ENCODE measurements at places on chromosomes 11 and 22. TPM values are rescaled to one million over a fixed set of nuclear protein-coding genes. Genes with fewer than 3 reads are reported as not detected.
A peak's percentile ranks its signal among the peaks of the same experiment; 100 is the strongest.

The FIBIN gene
- total RNA-seq, result 151 TPM

DNA sequence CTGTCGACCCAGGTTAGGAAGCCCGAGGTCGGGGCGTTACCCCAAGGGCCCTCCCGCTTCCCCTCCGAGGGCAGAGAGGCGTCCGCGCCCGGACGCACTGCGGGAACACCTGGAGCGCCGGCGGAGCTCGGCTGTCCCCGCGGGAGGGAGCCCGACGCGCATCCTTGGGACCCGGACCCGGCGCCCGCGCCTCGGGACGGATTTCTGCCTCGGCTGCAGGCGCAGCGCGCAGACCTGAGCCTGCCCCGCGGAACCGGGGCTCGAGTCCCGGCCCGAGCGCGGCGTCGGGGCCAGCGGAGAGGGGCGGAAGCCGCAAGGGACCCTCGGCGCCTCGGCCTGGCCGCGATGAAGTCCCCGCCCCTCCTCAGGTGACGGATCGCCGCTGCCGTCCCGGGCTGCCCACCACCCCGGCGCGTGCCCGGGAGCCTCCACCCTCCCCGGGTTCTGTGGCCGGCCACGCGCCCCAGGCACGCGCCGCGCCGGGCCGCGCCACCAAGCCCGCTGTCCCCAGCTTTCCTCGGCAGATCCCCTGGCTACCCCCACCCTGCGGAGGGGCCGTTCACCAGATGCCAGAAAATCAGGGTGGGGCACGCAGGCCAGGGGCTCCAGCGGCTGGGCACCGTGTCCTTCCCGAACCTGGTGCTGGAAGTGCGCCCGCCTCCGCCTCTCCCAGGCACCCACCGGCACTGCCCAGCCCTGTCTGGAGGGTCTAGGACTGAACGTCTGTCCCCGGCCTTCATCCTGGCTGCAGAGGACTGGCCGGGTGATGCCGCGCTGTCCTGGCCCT lies 410 bp downstream of the GLB1L3 start:
- H3K4me1 ChIP-seq, result peaks cover 22% of the 10 kb centered on the region
- peak; percentile 60 for DNase-seq
- H3K27me3 ChIP-seq, result peaks cover 50% of the 10 kb centered on the region
- peak overlapping the region; percentile 36 for H3K4me3 ChIP-seq
- H3K27ac ChIP-seq, result no peak overlapping the region

- H3K4me3 ChIP-seq, result no peak overlapping the region
- H3K27ac ChIP-seq, result no peak overlapping the region
- H3K4me1 ChIP-seq, result peaks cover 6% of the 10 kb centered on the region
- no peaks in the 10 kb centered on the region for H3K36me3 ChIP-seq
Observed at GRCh38 chr11:120017582-120018150, 120.2 kb downstream of the TRIM29 start.

DNA sequence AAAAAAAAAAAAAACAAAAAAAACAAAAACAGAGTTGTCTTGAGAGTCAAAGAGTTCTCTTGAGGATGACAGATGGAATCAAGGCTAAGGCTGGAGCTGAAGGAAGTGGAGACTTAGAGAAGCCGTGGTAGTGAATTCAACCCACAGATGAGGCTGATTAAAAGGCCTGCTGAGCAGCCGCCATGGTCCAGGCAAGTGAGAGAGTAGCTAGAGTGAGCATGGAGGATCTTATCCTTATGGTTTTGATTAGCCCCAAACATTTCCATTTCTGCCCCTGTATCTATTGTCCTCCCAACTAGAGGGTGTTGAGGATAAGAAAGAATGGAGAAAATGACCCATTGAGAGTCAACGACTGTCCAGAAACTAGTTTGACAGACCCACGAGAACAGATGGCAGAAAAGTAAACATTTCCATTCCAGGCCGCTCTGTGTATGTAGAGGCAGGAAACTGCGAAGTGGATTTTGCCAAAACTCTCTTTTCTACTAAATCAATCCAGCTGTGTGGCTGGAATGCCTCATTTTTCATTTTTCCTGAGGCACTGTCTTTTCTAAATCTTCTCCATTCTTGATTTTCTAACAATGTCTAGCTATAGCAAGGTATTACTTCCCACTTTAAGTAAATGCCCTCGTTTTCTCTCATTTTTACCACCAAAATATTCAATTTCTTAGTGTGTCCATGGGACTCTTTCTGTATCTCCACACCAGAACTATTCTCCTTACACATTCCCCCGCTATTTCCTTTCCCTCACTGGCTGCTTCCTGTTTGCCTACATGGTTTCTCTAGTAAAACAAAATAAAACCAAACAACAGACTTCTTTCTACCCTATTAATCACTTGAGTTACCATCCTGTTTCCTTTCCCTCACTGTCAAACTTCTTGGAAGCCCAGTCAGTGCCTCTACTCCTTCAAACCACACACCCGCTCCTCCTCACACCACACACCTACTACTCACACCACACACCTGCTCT lies 5.4 kb upstream of the MMP8 start:
- H3K4me1 ChIP-seq, result peaks cover 3% of the 10 kb centered on the region
- H3K27me3 ChIP-seq, result no peaks in the 10 kb centered on the region
- H3K4me3 ChIP-seq, result no peak overlapping the region
- no peak overlapping the region for H3K27ac ChIP-seq
- no peak for DNase-seq
- H3K36me3 ChIP-seq, result no peaks in the 10 kb centered on the region

The CARS1 gene
- total RNA-seq, result 35.3 TPM

GRCh38 chr11:16511116-16512114 lies 155.1 kb upstream of the SOX6 start:
- no peaks in the 10 kb centered on the region for H3K4me1 ChIP-seq
- no peaks in the 10 kb centered on the region for H3K36me3 ChIP-seq
- H3K4me3 ChIP-seq, result no peak overlapping the region
- no peak overlapping the region for H3K27ac ChIP-seq
- no peak for DNase-seq

DNA sequence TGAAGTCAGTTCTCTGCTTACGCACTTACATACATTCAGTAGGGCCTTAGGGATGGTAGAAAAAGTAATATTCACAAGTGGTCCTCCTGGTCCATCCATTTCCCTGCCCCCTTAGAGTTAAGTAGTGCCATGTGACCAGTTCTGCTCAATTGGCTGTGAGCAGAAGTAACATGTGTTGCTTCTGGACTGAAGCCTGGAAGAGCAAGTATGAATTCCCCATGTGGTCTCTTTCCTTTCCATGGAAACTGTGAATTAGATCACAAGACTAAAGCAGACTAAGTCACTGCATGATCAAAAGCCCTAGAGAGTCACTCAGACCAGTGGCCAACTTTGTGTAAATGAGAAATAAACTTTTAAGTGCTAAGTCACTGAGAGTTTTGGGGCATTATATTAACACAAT lies 341.7 kb upstream of the CADM1 start:
- no peak overlapping the region for H3K27ac ChIP-seq
- no peaks in the 10 kb centered on the region for H3K4me1 ChIP-seq
- no peaks in the 10 kb centered on the region for H3K27me3 ChIP-seq
- DNase-seq, result no peak

The GGTLC2 gene
- total RNA-seq, result not detected

GRCh38 chr22:33274214-33275072 lies 216.3 kb upstream of the SYN3 start:
- DNase-seq, result no peak
- H3K36me3 ChIP-seq, result peaks cover 26% of the 10 kb centered on the region
- H3K4me1 ChIP-seq, result peaks cover 11% of the 10 kb centered on the region
- H3K27me3 ChIP-seq, result no peaks in the 10 kb centered on the region

GRCh38 chr11:118152020-118152551 lies 537 bp downstream of the SCN4B start:
- no peak for DNase-seq
- H3K4me1 ChIP-seq, result peaks cover 14% of the 10 kb centered on the region
- no peak overlapping the region for H3K27ac ChIP-seq
- peak overlapping the region; percentile 55 for H3K4me3 ChIP-seq
- H3K36me3 ChIP-seq, result no peaks in the 10 kb centered on the region

- no peak overlapping the region for H3K27ac ChIP-seq
- H3K27me3 ChIP-seq, result no peaks in the 10 kb centered on the region
- H3K4me1 ChIP-seq, result no peaks in the 10 kb centered on the region
Observed at GRCh38 chr11:18490319-18490718, 34.7 kb downstream of the LDHAL6A start.

The OR6T1 gene
- total RNA-seq, result not detected

DNA sequence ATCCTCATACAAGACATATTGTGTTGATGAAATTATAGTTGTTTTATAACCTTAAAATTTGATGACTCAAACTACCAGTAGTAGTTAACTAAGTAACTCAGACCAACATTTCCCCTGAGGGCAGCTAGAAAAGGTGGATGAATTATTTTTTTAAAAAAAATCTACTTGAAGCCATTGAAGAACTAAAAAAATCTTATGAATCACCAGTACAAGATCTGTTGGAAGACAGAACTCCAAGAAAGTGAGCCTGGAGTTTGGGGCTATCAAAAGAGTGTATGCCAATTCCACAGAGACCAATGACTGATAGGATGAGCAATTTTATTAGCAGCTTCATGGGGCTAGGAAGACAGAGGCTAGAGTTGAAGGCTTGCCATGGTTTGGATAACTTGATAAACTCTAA lies 72.4 kb downstream of the CYP2R1 start:
- H3K36me3 ChIP-seq, result peaks cover 5% of the 10 kb centered on the region
- H3K27ac ChIP-seq, result no peak overlapping the region
- no peaks in the 10 kb centered on the region for H3K4me1 ChIP-seq
- no peaks in the 10 kb centered on the region for H3K27me3 ChIP-seq

The MS4A13 gene
- total RNA-seq, result not detected

DNA sequence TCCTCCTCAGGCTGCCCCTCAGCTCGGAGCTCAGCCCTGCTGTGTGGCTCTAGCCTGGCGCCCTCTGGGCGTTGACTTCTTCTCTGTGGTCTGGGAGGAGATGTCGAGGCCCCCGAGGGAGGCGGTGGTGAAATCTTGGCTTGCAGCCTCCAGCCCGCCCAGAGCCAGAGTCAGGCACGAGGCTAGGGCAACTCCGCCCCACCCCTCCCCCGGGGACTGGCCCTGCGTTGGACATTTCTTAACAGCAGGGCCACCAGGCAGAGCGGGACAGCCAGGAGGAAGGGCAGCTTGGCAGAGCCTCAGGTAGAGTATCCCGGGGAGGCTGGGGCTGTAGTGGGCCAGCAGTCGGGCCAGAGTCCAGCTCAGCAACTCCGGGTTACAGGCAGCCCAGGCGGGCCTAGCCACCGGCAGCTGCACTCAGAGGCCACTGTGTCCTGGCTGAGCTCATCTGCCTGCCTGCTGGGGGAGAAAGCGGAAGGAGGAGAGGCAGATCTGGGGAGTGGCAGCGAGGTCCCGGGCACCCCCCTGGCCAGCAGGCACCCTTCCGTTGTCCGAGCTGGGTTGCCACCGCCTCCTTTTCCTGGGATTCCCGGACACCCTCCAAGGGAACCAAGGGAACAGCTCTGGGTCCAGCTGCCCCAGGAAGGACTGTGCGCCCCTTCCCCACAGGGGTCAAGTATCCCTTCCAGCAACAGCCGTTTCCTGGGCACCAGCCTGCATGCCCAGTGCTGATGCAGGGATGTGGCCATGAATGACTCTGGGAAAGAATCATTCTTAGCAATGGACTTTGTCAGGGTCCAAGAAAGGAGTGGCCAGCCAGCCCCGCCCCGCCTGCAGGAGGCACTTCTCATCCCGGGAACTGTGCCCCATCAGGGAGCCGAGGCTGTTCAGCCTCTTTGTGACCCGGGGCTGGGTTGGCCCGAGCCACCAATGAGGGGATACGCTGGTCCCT lies at the start of gene ALDH3B1:
TSS of gene ALDH3B1 (plus strand) at position 238 of the 952 bp plus-strand sequence. CDS start 4,971 bp downstream, outside the sequence.
- no peaks in the 10 kb centered on the region for H3K27me3 ChIP-seq
- peak within 1 kb of the TSS; percentile 75 for H3K27ac ChIP-seq
- H3K4me3 ChIP-seq, result peak within 1 kb of the TSS; percentile 38
- DNase-seq, result peak; percentile 97

DNA sequence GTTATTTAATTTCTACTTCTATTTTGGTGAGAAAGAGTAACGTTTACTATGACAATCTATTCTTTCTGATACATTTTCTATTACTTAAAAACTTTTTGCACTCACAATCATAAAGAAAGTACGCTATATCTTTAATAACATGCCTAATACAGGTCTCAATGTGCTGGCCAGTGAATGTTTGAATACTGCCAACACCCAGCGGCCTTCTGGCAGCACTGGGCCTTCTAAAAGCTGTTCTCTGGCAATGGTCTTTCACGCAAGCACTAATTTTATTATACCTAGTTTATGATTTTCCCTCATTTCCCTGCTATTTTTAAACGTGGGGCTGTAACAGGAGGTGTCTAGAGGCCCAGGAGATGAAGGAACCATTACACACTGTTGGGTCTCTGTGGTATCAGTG lies 349.8 kb upstream of the PITPNB start:
- H3K4me1 ChIP-seq, result peaks cover 12% of the 10 kb centered on the region
- no peak for DNase-seq
- H3K27ac ChIP-seq, result no peak overlapping the region

DNA sequence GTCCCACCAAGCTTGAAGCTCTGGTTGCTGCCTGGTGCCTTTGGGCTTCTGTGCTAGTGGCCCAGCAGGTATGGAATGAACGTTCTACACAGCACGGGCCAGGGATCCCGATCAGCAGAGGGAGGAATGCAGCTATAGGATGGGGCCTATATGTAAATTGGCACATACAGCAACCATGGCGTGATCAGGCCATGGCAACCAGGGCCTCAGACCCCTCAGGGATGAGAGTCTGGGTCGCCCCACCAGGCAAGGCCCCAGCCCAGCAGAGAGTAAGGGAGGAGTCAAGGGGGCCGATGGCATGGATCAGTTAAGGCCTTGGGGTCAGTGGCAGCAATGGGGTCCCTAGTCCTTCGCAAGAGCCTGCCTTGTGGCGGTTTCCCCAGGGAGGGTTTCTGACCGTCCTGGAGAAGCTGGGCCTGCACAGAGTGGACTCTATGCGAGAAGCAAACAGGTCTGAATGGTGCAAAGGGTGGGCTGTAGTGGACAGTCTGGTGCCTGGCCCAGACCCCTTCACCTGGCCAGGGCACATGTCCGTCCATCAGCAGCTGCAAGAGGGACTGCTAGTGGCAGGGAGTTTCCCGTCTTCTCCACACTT lies 98.6 kb downstream of the RPS6KA4 start:
- no peak for DNase-seq
- H3K4me3 ChIP-seq, result no peak overlapping the region
- H3K27me3 ChIP-seq, result no peaks in the 10 kb centered on the region
- no peaks in the 10 kb centered on the region for H3K4me1 ChIP-seq

- H3K36me3 ChIP-seq, result no peaks in the 10 kb centered on the region
- H3K4me3 ChIP-seq, result no peak overlapping the region
- no peaks in the 10 kb centered on the region for H3K4me1 ChIP-seq
- no peaks in the 10 kb centered on the region for H3K27me3 ChIP-seq
- DNase-seq, result no peak
- no peak overlapping the region for H3K27ac ChIP-seq
Observed at GRCh38 chr22:49590381-49590780, 237.3 kb downstream of the BRD1 start.

GRCh38 chr11:129374081-129374992 lies 1.3 kb upstream of the BARX2 start:
- H3K4me3 ChIP-seq, result peak overlapping the region; percentile 27
- no peaks in the 10 kb centered on the region for H3K27me3 ChIP-seq
- peaks cover 41% of the 10 kb centered on the region for H3K4me1 ChIP-seq
- DNase-seq, result no peak
- no peak overlapping the region for H3K27ac ChIP-seq

- no peak overlapping the region for H3K27ac ChIP-seq
- no peak for DNase-seq
- no peaks in the 10 kb centered on the region for H3K27me3 ChIP-seq
- no peaks in the 10 kb centered on the region for H3K36me3 ChIP-seq
- no peaks in the 10 kb centered on the region for H3K4me1 ChIP-seq
Observed at GRCh38 chr11:28981381-28981780, 873.2 kb downstream of the METTL15 start.

- no peak for DNase-seq
- no peaks in the 10 kb centered on the region for H3K36me3 ChIP-seq
- no peak within 1 kb of the TSS for H3K27ac ChIP-seq
- H3K4me1 ChIP-seq, result no peaks in the 10 kb centered on the region
- H3K27me3 ChIP-seq, result no peaks in the 10 kb centered on the region
Observed at GRCh38 chr11:55571828-55572227, at the start of gene OR4C16. OR4C16 (plus strand) TSS chr11:55572128; CDS start chr11:55572128, 0 bp downstream.
